ENCODE measurements at places on chromosomes 2 and 18.

DNA sequence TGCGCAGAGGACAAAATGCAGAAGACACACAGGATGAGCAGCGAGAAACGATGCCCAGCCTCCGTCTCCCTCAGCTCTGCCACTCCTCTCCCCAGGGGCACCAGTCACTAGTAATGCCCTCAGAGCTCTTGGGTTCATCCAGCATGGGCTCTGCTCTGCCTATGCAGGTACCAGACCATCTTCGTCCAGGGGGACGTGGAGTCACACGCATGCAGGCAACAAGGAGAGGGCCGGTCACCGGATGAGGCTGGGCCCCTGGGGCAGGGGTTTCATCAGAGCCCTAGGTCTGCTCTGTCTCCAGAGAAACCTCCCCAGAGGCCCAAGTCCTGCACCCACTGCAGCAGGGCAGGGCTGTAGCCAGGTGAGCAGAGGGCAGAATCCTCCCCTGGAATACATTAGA, 23.9 kb downstream of the RAB31 start:
- DNase-seq, result no peak

GRCh38 chr2:97663626-97663961, 250 bp downstream of the ACTR1B start:
- DNase-seq, result no peak

- no peak for DNase-seq
Measured at GRCh38 chr18:410047-410455, 90.5 kb downstream of the COLEC12 start.

- DNase-seq, result no peak
Measured at GRCh38 chr18:9828506-9829396, 57.0 kb upstream of the TXNDC2 start.

- DNase-seq, result no peak
Measured at GRCh38 chr18:57107140-57107832, 39.6 kb upstream of the BOD1L2 start.

GRCh38 chr2:157303612-157304011, 22.0 kb downstream of the ERMN start:
- DNase-seq, result no peak

DNA sequence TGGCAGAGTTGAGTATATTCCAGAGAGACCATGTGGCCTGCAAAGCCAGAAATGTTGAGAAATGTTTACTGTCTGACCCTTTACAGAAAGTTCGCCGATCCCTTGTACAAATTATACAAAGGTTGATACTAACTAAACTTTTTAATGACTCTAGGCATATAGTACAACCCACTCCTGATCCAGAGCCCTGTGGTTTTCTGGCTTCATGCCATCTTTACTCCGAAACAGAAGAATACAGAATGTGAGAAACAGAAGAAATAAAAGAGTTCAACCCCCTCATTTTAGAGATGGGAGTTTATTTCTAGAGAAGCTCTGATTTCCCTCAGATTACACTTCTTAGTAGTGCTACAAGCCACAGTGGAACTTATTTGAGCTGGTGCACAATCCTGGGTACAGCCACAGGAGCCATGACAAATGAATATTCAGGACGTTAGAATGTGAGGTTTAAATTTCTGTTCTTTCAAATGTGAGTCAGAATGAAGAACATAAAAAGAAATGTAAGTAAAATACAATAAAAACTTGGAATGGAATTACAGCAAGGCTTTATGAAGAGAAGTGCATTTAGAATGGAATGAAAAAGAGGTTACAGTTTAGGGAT, 38.0 kb upstream of the SMCHD1 start:
- no peak for DNase-seq

DNA sequence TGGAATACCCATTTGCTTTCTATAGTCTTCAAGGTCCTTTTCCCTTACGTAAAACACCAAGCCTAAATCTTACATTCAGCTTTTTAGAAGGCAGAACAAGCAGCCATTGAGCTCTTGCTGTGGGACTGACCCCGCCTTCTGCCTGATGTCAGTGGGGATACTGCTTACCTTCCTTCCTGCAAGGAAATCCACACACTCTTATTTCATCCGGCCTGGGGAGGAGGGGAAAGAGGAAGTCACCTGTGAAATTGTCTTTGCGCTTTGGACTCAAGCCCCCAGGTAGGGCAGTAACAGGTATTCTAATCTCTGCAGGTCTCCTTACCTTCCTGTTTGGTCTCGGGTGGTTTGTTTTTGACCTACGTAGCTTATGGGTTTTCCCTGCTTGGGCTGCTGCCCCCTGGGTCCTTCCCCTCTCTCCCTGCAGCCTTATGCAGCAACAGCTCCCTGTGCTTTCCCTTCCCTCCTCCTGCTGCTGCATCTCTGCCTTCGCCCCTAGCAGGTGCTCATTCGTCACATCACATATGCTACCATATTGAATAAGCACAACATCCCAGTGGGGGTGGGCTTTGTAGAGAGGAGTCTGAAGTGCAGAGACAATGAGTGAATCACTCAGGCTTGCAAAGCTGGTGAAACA, 402.5 kb upstream of the TRIB2 start:
- DNase-seq, result no peak

- peak; percentile 30 for DNase-seq
Measured at GRCh38 chr2:234951664-234952269, at the start of gene SH3BP4. SH3BP4 (plus strand) TSS chr2:234952017; CDS start chr2:235035003, 82,986 bp downstream.

- DNase-seq, result no peak
Measured at GRCh38 chr2:15711126-15711860, 119.6 kb downstream of the DDX1 start.

DNA sequence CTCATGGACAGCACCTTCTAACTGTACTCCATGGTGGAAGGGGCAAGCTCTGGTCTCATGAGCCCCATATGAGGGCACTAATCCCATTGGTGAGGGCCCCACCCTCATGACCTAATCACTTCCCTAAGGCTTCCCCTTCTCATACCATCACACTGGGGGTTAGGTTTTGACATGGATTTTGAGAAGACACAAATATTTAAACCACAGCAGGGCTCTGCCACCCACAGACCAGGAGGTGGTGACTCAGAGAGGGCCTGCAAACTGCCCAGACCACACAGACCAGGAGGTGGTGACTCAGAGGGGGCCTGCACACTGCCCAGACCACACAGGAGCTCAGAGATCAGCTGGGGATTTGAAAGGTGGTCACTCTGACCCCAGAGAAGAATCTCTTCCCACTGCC, 222.0 kb downstream of the KLHL29 start:
- DNase-seq, result no peak

GRCh38 chr2:101619191-101619591, 78.3 kb upstream of the MAP4K4 start:
- DNase-seq, result no peak

DNA sequence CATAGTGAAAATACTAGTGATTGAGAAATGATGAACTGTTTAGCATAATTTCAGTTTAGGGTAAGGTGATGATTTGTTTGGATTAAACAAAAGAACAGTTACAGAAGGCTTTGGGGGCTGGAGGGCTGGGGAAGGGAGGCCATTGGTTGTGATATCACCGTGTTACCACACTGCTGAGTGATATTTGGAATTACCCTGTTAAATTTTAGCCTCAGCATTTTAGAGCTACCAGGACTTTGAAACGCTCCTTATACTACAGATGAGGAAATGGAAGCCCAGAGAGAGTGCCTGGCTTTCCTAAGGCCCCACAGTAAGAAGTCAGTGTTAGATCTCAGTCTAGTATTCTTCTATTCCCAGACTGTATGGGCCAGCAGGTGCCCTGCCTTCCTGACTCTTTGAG, 15.6 kb downstream of the ARHGEF33 start:
- DNase-seq, result no peak

- no peak for DNase-seq
Measured at GRCh38 chr2:97662386-97662894, 1.4 kb downstream of the ACTR1B start.

- no peak for DNase-seq
Measured at GRCh38 chr2:108965540-108966289, 23.3 kb downstream of the EDAR start.

DNA sequence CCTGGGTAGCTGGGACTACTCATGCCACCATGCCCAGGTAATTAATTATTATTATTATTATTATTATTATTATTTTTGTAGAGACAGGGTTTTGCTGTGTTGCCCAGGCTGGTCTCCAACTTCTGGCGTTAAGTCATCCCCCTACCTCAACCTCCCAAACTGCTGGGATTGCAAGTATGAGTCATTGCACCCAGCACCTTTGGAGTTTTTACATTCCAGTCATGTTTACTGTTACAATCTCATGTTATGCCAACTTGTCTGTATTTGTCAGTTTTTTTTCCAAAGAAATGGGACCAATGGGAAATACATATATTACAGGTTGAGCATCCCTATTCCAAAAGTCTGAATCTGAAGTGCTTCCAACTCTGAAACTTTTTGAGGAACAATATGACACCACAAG, 903.8 kb downstream of the SLC4A3 start:
- DNase-seq, result no peak

DNA sequence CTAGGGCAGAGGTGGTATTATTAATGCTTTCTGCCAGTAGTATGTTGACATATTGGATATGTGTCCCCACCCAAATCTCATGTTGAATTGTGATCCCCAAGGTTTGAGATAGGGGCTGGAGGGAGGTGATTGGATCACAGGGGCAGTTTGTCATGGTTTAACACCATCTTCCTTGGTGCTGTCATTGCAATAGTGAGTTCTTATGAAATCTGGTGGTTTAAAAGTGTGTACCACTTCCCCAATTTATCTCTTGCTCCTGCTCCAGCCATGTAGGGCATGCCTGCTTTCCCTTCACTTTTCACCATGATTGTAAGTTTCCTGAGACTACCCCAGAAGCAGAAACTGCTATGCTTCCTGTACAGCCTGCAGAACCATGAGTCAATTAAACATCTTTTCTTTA, 47.1 kb upstream of the THSD7B start:
- DNase-seq, result no peak

DNA sequence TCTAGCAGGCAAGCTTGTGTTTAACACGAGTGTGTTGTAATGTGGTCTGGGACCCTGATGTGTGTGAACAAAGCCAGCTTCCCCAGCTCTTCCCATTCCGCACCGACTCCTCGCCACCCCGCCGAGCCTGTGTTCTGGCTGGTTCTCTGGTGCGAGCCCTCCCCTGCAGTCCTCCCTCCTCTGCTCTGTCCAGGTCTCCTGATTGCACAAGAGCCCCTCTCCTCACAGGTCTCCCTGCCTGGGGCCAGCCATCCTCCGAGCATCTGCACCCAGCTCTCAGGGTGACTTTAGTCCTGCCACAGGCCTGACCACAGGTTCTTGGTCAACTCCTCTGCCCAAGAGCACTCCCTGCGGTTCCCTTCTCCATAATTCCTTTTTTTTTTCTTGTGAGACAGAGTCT, 13.2 kb downstream of the SLC66A3 start:
- DNase-seq, result no peak

- no peak for DNase-seq
Measured at GRCh38 chr18:50099725-50100407, 95.1 kb downstream of the MYO5B start.

- no peak for DNase-seq
Measured at GRCh38 chr2:69694894-69695849, 46.8 kb upstream of the ANXA4 start.

DNA sequence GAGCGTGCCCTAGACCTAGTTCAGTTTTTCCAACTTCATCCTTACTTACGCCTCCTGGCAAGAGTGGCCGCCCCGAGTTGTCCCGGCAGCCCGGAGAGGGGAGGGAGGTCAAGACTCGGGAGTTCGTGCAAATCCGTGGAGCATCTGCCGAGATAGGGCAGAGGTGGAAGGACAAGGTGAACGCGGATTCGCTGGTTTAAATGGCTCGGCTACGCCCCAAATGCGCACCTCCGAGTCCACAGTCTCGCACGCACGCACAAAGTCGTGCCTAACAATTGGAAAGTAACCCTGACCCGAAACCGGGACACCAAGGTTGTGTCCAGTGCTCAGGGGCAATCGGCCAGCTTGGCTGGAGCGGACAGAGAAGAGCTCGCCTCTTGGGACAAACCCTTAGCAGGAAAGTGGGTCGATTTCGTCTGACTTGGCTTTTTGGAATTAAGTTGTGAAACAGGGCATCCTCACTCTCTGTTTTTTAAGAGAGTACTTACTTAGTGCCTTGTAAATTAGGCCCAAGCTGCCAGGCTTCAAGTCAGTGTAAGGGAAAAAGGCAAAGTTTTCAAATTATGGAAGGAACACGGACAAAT, 726 bp upstream of the SS18 start:
- no peak for DNase-seq

GRCh38 chr2:30979822-30980245, 158.4 kb downstream of the GALNT14 start:
- no peak for DNase-seq

- no peak for DNase-seq
Measured at GRCh38 chr2:142603759-142604158, 273.7 kb upstream of the KYNU start.

DNA sequence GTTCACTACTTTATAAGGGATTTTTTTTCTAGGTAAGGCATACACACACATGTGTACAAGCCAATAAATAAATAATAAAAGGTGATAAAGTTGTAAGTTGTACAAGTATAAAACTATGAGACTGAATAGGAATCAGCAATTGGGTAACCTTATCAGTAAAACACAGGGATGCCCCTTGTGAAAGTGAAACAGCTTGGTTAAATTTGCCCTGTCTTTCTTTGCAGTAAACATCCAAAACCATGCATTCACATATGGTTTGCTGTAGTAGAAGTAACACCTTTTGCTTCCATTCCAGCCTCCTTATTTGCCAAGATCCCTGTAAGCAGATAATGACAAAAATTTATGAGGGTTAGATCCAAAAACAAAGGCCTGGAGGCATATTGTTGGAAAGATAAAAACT, 44.3 kb upstream of the NEUROD1 start:
- DNase-seq, result no peak

DNA sequence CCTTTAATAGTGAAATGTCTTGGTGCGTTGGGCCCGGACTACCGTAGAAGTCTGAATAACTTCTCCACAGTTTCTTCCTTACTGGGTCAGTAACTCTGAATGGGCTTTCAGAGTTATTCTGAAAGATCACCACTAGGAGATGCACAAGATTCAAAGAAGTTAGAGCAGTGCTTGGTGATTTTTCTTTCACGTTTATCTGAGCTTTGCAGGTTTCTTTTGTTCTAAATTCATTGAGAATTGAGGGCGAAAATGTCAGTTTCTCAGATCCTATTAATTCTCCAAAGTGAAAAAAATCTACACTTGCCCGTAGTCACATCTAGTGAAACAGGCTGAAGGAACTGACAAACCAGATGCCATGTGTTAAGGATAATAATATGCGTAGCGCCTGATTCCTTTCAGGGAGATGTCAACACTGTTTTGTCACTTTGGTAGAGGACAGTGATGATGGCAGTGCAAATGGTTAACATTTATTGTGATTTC, 70.1 kb downstream of the QPCT start:
- DNase-seq, result no peak

GRCh38 chr2:119482481-119483394, 41.5 kb downstream of the SCTR start:
- peak; percentile 6 for DNase-seq
